ENCODE measurements at places on chromosomes 3 and 15.
A peak's percentile ranks its signal among the peaks of the same experiment; 100 is the strongest.

- DNase-seq: no peak
Observed at GRCh38 chr3:89364314-89364713, 256.9 kb downstream of the EPHA3 start.

GRCh38 chr3:44359146-44359751, 20.7 kb downstream of the TCAIM start:
- DNase-seq: no peak

DNA sequence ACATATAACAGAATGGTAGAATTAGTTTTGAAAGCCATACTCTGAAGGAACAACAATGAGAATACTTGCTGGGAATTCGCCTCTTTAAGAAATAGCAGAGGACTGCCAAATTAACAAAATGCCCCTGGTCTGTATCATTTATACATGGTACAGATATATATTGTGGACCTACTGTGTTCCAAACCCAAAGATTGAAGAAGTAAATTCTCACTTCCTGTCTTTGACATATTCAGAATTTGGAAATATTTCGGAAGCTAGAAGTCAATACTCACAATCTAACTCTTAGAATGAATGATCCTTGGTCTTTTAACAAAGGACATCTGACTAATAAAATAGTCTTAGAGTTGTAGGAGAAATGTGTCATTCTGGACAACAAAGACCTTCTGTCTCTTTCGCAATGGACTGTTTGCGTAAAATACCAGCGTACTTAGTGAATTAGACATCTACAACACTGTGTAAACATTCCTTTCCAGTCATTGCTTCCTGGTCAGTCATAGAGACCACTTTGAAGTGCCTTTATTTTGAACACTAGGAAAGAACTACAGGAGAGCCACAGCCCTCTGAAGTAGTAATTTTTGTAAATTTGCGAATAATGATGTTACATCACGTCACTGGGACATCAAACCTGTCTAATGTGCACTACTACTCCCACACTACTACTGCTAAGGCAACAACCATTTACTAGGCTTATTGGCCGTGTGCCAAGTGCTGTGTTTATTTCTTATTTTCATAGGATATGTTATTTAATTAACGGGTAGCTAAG, 68.0 kb downstream of the CHL1 start:
- no peak for DNase-seq

DNA sequence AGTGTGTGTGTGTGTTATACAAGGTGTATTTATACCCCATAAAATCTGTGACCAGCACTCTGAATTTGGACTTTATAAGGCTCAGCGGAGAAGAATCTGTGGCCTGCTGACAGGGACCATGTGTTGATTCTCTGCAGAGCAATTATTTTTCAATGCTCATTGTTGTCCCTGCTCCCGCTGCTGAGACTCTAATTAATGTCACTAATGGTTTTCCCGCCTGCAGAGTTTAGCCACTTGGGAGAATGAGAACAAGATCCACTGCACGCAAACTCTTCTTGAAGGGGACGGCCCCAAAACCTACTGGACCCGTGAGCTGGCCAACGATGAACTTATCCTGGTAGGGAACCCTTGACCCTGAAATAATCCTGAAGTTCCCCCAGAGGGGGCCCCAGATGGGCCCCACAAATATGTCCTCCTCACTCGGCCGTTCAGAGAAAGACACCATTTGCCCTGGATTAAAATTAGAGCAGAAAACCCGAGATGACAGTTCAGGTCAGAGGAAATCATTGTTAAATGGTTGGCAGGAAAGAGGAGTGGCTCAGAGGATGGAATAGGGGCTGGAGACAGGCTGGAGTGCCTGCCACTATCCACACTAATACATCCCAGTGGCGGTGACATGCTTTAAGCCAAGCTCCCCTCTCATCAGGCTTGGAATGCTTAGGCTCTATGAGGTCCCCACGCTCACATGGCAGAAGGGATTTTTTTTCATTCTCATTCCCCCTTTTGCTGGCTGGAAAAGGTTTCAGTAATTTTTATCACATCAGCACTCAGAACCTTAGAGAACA, 3.3 kb downstream of the CRABP1 start:
- DNase-seq: no peak

- no peak for DNase-seq
Observed at GRCh38 chr3:159978353-159978752, 10.3 kb upstream of the IL12A start.

GRCh38 chr3:52463416-52463815, 8.0 kb downstream of the NISCH start:
- no peak for DNase-seq

GRCh38 chr15:40058476-40059140, 19.6 kb upstream of the SRP14 start:
- no peak for DNase-seq

- DNase-seq: peak; percentile 0
Observed at GRCh38 chr3:56251343-56251945, 216.8 kb downstream of the ERC2 start.

GRCh38 chr15:94253742-94254141, 22.4 kb downstream of the MCTP2 start:
- DNase-seq: no peak

GRCh38 chr15:57108296-57108695, 189.9 kb downstream of the TCF12 start:
- DNase-seq: no peak

DNA sequence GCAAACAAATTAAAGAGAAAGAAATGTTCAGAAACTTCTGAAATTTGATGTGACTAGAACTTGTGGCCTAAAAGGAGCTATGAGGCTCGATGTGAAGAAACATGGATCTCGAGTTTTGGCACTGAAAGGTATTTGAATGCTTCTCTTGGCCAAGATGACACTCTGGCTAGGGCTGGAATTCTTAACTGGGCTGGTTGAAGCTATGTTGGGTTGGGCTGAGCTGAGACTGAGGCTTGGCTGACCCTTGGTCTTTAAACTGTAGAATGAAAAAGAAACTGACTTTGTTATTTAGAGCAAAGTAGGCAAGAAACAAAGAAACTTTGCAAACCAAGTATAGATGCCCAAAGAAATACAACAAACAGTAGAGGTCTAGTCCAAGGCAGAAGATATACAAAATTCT, 28.1 kb upstream of the CLDN16 start:
- DNase-seq: no peak

- no peak for DNase-seq
Observed at GRCh38 chr3:101941318-101942040, 92.2 kb downstream of the NFKBIZ start.
